ENCODE measurements at places on chromosomes 5 and 9. TPM values are rescaled to one million over a fixed set of nuclear protein-coding genes. Genes with fewer than 3 reads are reported as not detected.

FNIP1 gene
- total RNA-seq: 16.4 TPM

NSMF gene
- 81.9 TPM for total RNA-seq

SERF1A gene
- total RNA-seq: 3.7 TPM

WWC1 gene
- 52.6 TPM for total RNA-seq

GARNL3 gene
- 8.8 TPM for total RNA-seq

HMMR gene
- total RNA-seq: 54.9 TPM

TMEM215 gene
- not detected for total RNA-seq

SLC25A48 gene
- total RNA-seq: 2.8 TPM

TAF11L10 gene
- not detected for total RNA-seq

HNRNPA0 gene
- 38.9 TPM for total RNA-seq

TOR4A gene
- total RNA-seq: 34.0 TPM

FAM169A gene
- total RNA-seq: 23.2 TPM

RASEF gene
- total RNA-seq: 0.12 TPM

BHMT2 gene
- 0.20 TPM for total RNA-seq

DNA sequence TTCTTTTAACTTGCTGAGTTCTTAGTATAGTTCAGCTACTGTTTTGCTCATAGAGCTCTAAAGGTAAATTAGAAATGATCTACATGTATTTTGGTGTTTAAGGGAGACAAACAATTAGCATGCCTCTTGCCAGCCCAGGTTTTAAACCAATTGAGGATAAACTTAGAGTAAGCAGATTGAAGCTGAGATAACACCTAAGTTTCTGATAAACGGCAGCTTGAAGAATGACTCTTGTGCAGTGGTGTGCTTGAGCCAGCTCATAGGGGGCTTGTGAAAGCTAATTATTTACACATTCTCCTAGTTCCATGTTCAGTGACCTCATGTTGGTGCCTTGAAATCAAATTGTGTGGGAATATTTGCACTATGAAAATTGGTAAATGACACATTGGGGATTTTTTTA, 193.0 kb downstream of the PRR16 start:
- no peaks in the 10 kb centered on the region for H3K36me3 ChIP-seq
- no peaks in the 10 kb centered on the region for H3K27me3 ChIP-seq
- DNase-seq: no peak
- H3K4me1 ChIP-seq: no peaks in the 10 kb centered on the region
- H3K27ac ChIP-seq: no peak overlapping the region
- H3K4me3 ChIP-seq: no peak overlapping the region

GRCh38 chr9:133969681-133970580, 22.2 kb downstream of the VAV2 start:
- no peaks in the 10 kb centered on the region for H3K4me1 ChIP-seq
- H3K4me3 ChIP-seq: no peak overlapping the region
- no peaks in the 10 kb centered on the region for H3K36me3 ChIP-seq
- DNase-seq: no peak

- H3K4me3 ChIP-seq: peak overlapping the region; percentile 89
- H3K27ac ChIP-seq: peak overlapping the region; percentile 78
- no peaks in the 10 kb centered on the region for H3K27me3 ChIP-seq
- DNase-seq: no peak
- peaks cover 24% of the 10 kb centered on the region for H3K4me1 ChIP-seq
Measured at GRCh38 chr5:34656700-34657273, 659 bp downstream of the RAI14 start.

DNA sequence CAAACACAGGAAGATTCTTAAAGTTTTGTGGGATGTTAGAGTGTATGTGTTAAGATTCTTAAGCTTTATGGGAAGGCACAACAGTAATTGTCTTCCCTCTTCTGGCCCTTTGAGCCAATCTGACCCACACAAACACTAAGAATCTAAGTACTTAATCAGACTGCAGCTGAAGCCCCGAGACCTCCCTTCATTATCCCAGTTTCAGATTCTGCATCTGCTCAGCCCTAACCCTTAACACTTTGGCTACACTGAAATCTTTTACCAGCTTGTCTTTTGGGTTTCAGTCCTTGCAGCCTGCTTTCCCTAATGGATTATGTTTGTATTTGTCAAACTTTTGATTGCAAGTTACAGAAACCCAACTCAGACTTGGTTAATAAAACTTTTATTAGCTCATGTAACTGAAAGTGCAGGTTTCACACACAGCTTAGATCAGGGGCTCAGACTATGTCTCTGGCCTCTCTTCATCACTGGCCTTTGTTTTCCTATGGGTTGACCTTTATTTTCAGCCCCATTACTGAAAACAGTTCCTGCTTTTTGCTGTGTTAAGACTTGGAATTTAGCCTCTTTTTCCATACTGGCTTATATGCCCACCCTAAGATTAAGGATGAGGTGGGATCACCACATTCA, 71.5 kb downstream of the COX7C start:
- H3K4me1 ChIP-seq: no peaks in the 10 kb centered on the region
- no peak overlapping the region for H3K27ac ChIP-seq
- DNase-seq: no peak
- no peaks in the 10 kb centered on the region for H3K36me3 ChIP-seq
- H3K27me3 ChIP-seq: no peaks in the 10 kb centered on the region

DNA sequence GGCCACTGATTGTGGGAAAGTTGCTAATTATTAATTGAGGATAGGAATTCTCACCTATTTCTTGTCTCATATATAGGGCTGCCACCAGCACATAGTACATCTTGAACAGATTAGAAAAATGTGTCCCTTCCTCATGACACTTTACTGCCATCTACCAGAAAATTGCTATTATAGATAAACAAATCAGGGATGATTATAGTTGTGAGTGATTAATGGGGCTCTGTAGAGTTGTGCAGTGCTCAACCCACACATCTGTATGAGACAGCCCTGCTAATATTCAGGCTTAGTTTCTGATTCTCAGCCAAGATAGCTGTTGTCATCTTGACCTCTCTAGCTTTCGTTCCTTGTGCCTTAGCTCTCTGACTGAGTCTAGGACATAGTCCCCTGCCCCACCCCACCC, 373.3 kb downstream of the TLE4 start:
- no peak overlapping the region for H3K4me3 ChIP-seq
- H3K27me3 ChIP-seq: no peaks in the 10 kb centered on the region
- H3K36me3 ChIP-seq: no peaks in the 10 kb centered on the region
- DNase-seq: no peak
- no peak overlapping the region for H3K27ac ChIP-seq

GRCh38 chr9:108093773-108094675, 604.5 kb upstream of the KLF4 start:
- peaks cover 34% of the 10 kb centered on the region for H3K4me1 ChIP-seq
- DNase-seq: peak; percentile 97
- no peaks in the 10 kb centered on the region for H3K36me3 ChIP-seq
- H3K27me3 ChIP-seq: no peaks in the 10 kb centered on the region

GRCh38 chr5:157890836-157891597, 32.1 kb upstream of the CLINT1 start:
- H3K4me3 ChIP-seq: no peak overlapping the region
- no peak overlapping the region for H3K27ac ChIP-seq
- no peaks in the 10 kb centered on the region for H3K36me3 ChIP-seq
- DNase-seq: no peak
- no peaks in the 10 kb centered on the region for H3K4me1 ChIP-seq

GRCh38 chr9:133238272-133238850, 29.3 kb upstream of the OBP2B start:
- H3K36me3 ChIP-seq: no peaks in the 10 kb centered on the region
- DNase-seq: peak; percentile 67
- H3K4me1 ChIP-seq: peaks cover 19% of the 10 kb centered on the region

DNA sequence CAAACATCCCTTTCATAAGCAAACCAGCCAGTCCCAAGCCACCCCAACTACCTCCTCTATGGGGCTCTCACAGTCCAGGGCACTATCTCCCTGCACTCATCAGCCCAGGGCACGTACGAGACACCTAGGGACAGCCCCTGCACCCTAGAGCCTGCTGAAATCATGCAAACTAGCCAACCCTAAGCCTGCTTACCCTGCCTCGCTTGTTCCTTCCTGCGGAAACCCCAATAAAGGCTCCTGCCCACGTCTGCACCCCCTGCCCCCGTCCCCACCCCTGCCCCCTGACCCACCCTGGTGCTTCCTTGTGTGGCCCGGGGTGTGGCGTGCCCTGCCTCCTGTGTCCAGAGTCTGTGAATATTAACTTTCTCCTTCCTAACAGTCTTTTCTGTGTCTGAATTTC, 135.9 kb downstream of the GADD45G start:
- no peak for DNase-seq
- H3K27ac ChIP-seq: no peak overlapping the region
- no peaks in the 10 kb centered on the region for H3K36me3 ChIP-seq
- H3K27me3 ChIP-seq: peaks cover 17% of the 10 kb centered on the region

DNA sequence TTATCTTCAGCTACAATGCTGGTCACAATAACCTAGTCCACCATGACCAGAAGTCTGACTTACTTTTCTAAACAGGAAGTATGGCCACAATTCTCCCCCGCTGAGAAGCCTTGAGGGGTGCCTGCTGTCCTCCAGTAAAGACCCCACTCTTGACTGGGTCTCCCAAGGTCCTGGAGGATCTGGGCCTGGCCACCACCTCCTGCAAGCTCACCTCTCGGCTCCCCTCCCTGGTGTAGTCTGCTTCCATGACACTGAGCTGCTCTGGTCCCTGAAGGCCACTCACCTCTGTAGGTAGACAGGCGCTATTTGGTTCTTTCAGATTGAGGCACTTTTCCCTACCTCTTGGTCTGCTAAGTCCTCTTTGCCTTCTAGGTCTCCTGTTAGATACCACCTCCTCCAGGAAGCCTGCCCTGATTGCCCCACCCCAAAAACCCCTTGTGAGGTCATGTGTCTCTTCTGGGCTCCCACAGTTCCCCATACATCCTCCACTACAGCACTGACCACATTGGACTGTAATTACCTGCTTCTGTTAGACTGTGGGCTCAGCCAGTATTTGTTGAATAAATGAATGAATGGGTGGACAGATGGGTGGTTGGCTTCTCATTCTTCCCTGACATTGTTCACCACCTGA, 62.6 kb upstream of the IER5L start:
- H3K36me3 ChIP-seq: no peaks in the 10 kb centered on the region
- no peaks in the 10 kb centered on the region for H3K27me3 ChIP-seq
- DNase-seq: no peak
- H3K4me3 ChIP-seq: no peak overlapping the region

DNA sequence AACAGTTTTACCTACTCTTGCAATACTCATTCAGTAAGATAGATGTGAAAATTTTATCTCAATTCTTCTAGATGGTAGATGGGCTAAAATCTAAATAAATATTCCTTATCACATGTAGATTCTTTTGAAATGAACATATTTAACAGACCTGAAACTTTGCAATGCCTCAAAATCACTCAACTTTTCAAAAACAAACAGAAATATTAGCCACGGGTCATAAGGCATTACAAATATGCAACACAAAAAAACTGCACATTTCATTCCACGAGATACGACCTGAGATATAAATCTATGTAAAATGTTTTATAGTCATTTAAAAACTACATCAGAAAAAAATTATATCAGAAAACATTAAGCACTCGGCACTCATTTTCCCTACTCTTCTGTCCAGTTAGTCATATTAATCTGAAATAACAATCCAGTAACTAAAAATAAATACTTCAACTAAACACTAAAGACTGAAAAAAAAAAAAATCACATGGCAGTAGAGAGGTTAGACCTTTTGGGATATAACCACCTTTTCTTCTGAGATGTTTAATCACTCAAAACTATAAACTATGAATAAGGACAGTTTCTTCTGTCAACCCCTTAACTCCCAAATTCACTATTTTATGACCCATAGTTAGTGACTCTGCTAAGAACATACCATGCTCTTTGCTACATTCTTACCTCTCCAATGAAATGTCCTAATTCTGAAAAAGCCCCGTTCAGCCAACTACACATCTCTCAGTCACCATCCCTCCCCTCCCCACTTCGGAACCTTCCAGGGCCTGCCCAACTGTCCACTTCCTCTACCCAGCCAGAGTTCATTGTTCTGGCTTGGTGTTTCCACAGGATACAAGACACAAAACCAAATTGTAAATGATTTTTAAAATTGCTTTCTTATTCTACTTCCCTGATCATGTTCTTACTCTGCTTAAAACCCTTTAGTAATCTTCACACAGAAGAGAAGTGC, 6.4 kb downstream of the HOMER1 start:
- H3K4me1 ChIP-seq: peaks cover 2% of the 10 kb centered on the region
- H3K4me3 ChIP-seq: no peak overlapping the region
- H3K36me3 ChIP-seq: no peaks in the 10 kb centered on the region
- no peaks in the 10 kb centered on the region for H3K27me3 ChIP-seq
- H3K27ac ChIP-seq: no peak overlapping the region
- DNase-seq: no peak

DNA sequence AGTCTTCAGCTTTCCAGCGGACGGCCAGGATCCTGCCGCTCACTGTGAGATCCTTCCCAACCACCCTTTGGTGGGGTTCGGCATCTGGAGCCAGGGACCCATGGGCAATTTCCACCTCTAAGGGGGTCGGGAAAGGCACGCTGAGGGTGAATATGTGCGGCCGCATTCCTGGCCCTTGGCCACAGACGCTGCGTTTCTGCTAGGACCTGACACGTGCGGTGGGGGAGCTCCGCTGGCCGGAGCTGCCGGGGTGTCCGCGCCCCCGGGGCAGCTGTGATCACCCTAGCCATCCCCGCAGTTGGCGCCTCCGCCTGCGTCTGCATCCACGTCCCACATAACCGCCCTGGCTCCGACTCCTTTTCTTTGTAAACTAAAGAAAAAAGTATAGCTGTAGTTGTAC, 5.3 kb upstream of the DNAJA1 start:
- H3K4me1 ChIP-seq: peaks cover 12% of the 10 kb centered on the region
- 0 out of 2 replicates have a peak, but pooled peaks cover 9% of the 10 kb centered on the region for H3K36me3 ChIP-seq
- no peaks in the 10 kb centered on the region for H3K27me3 ChIP-seq
- H3K4me3 ChIP-seq: no peak overlapping the region

- no peak overlapping the region for H3K27ac ChIP-seq
- H3K27me3 ChIP-seq: no peaks in the 10 kb centered on the region
- no peak for DNase-seq
- H3K36me3 ChIP-seq: no peaks in the 10 kb centered on the region
- H3K4me1 ChIP-seq: peaks cover 62% of the 10 kb centered on the region
Measured at GRCh38 chr5:150644514-150644913, 4.1 kb downstream of the SYNPO start.

DNA sequence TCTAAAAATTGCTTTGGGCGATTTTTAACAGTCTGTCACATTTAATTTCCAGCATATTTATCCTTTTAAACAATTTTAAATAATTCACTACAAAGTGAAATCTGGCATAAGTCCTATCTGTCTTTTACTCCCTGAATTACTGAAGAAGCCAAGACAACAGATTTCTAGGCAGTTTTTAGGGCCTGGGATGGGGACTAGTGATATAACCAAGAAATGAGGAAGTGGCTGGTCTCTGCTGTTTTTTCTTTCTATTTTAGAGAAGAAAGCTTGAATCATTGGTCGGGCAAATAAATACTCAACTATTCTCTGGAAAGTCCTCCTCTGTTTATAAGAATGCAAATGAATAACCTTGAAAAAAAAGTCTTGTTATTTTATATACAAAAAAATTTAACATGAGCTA, 79.7 kb upstream of the SSBP2 start:
- no peak overlapping the region for H3K4me3 ChIP-seq
- H3K27ac ChIP-seq: no peak overlapping the region
- no peaks in the 10 kb centered on the region for H3K27me3 ChIP-seq
- H3K4me1 ChIP-seq: no peaks in the 10 kb centered on the region
- DNase-seq: no peak

GRCh38 chr5:440401-441201, 2.4 kb upstream of the EXOC3 start:
- no peak overlapping the region for H3K4me3 ChIP-seq
- no peak for DNase-seq
- peaks cover 22% of the 10 kb centered on the region for H3K4me1 ChIP-seq
- no peaks in the 10 kb centered on the region for H3K36me3 ChIP-seq
- H3K27me3 ChIP-seq: no peaks in the 10 kb centered on the region

- DNase-seq: no peak
- no peaks in the 10 kb centered on the region for H3K4me1 ChIP-seq
- no peak overlapping the region for H3K4me3 ChIP-seq
- no peaks in the 10 kb centered on the region for H3K27me3 ChIP-seq
- no peak overlapping the region for H3K27ac ChIP-seq
Measured at GRCh38 chr5:139131062-139131461, 67.1 kb downstream of the SIL1 start.

All from HCT116 (cell line).